Uterus (tissue), 4 donors: ENCODE measurements at places on chromosomes 7 and 10. TPM values are rescaled to one million over a fixed set of nuclear protein-coding genes. Genes with fewer than 3 reads are reported as not detected.

- no peaks in the 10 kb centered on the region for H3K36me3 ChIP-seq
- H3K4me3 ChIP-seq = no peak overlapping the region
- DNase-seq = no peak
- no peaks in the 10 kb centered on the region for H3K4me1 ChIP-seq
These were observed 17.7 kb upstream of the ZNRF2 start for GRCh38 chr7:30266686-30267085.

GRCh38 chr10:14585287-14586193 lies 189.2 kb downstream of the FAM107B start:
- H3K27me3 ChIP-seq = no peaks in the 10 kb centered on the region
- no peak for DNase-seq
- no peaks in the 10 kb centered on the region for H3K36me3 ChIP-seq
- H3K27ac ChIP-seq = no peak overlapping the region
- no peak overlapping the region for H3K4me3 ChIP-seq
- no peaks in the 10 kb centered on the region for H3K4me1 ChIP-seq

DNA sequence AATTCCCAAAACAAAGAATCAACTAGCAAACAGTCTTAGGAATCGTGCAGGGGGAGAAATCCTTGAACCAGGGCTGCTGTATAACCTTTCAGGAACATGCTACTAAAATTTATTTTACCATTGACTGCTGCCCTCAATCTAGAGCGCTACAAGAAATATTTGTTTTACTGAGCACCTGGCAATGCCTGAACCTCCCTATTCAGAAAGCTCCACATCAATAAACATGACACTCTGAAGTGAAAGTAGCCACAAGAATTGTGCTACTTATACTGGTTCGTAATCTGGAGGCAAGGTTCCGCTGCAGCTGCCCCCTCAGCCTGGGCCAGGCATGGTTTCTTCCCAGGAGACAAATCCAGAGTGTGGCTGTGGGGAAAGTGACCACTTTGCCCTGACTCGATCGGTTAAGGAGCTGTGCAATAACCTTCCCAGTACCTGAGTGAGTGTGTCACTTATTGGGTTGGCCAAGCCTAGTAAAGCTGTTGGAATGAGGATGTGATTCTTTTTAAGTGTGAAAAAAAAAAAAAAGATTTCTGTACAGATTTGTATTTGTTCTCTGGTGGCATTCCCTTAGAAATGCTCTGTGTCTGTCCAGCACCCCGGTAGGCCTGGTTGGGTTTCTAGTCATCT lies 7.7 kb downstream of the VWA2 start:
- H3K4me3 ChIP-seq = no peak overlapping the region
- H3K36me3 ChIP-seq = no peaks in the 10 kb centered on the region
- no peaks in the 10 kb centered on the region for H3K27me3 ChIP-seq
- no peak for DNase-seq

- no peak for DNase-seq
- H3K27ac ChIP-seq = no peak overlapping the region
- H3K36me3 ChIP-seq = no peaks in the 10 kb centered on the region
- no peak overlapping the region for H3K4me3 ChIP-seq
- H3K27me3 ChIP-seq = no peaks in the 10 kb centered on the region
These were observed 51.5 kb upstream of the OSBPL3 start for GRCh38 chr7:25031432-25031831.

GRCh38 chr7:44963364-44964290 lies 15.2 kb downstream of the MYO1G start:
- H3K27ac ChIP-seq = no peak overlapping the region
- no peak overlapping the region for H3K4me3 ChIP-seq
- no peaks in the 10 kb centered on the region for H3K27me3 ChIP-seq
- no peak for DNase-seq

DNA sequence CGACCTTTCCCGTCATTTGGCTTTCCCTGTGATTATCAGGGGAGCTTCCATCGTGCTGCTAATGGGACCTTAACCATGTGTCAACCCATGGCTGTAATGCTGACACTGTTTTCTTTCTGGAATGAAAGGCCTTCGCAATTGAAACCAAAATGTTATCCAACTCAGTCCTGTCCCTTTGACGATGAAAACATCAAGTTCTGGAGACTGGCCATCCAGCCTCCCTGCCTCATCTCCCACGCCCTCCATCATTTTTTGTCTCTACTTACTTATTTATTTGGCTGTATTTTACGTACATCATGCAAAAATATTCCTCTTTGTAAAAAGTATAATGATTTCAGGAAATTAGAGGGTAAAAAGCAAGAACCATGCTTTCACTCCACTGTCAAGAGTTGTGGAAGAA lies 69.8 kb downstream of the EGFR start:
- H3K27me3 ChIP-seq = no peaks in the 10 kb centered on the region
- no peaks in the 10 kb centered on the region for H3K36me3 ChIP-seq
- H3K27ac ChIP-seq = peak overlapping the region; percentile 70
- no peak overlapping the region for H3K4me3 ChIP-seq
- H3K4me1 ChIP-seq = peaks cover 9% of the 10 kb centered on the region

GRCh38 chr10:110504111-110504735 lies 6.5 kb downstream of the DUSP5 start:
- H3K36me3 ChIP-seq = no peaks in the 10 kb centered on the region
- H3K27me3 ChIP-seq = no peaks in the 10 kb centered on the region
- peak; percentile 54 for DNase-seq
- peak overlapping the region; percentile 97 for H3K27ac ChIP-seq

- no peak overlapping the region for H3K4me3 ChIP-seq
- H3K27ac ChIP-seq = no peak overlapping the region
- no peak for DNase-seq
- no peaks in the 10 kb centered on the region for H3K36me3 ChIP-seq
These were observed 568.1 kb upstream of the MKI67 start for GRCh38 chr10:128694168-128694850.

DNA sequence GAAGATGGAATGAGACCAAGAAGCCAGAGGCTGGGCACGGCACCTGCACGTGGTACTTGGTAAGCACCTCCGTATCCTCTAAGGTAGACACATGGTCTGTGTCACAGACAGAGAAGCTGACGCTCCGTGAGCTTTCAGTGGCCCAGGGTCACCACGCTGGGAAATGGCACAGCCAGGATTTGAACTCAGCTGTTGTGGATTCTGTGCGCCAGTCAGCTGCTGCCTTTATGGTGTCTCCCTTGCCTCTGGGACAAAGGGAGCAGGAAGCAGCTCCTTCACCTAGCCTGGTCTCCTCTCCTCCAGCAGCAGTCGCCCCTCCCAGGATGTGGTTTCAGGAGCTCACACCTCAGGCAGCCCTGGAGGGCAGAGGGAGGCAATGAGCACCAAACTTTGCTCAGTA lies 110.8 kb downstream of the ARHGAP22 start:
- no peaks in the 10 kb centered on the region for H3K36me3 ChIP-seq
- H3K4me1 ChIP-seq = no peaks in the 10 kb centered on the region
- H3K27me3 ChIP-seq = no peaks in the 10 kb centered on the region
- no peak overlapping the region for H3K4me3 ChIP-seq
- DNase-seq = no peak

DNA sequence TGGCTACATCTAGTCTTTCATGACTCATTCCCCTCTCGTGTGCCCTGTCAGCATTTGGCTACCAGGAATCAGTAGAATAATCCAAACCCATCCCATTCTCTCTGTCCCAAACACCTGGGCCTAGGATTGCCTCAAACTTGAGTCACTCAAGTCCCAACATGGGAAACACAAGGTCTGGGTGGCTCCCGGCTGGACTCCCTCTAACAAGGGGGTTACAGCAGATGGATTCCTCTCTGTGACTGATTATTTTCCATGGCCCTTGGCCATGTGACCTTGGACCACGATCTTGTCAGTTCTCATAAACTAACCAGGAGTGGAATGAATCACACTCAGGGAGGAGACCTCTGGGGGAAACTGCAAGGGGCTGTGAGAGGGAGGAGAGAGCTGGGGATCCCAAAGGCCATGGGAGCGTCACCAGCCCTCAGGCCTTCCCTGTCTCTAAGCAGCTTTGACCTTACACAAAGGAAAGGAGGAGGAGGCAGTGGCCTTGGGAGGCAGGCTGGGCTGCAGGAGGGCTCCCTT lies 533.1 kb downstream of the KCNMA1 start:
- peak; percentile 86 for DNase-seq
- H3K27ac ChIP-seq = peak overlapping the region; percentile 59
- H3K36me3 ChIP-seq = no peaks in the 10 kb centered on the region

DNA sequence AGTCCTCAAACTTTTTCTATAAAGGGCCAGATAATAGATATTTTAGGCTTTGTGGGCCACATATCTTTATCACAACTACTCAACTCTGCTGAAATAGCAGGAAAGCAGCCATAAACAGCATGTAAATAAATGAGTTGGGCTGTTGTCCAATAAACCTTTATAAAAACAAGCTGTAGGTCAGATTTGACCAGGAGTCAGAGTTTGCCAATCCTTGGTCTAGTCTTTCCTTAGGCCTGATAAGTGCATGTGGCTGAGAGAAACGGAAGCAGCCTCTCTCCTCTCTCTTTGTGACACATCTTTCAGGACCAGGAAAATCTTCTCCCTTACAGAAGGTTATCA lies 724.5 kb downstream of the GRID1 start:
- peak overlapping the region; percentile 22 for H3K27ac ChIP-seq
- H3K27me3 ChIP-seq = no peaks in the 10 kb centered on the region
- H3K4me3 ChIP-seq = no peak overlapping the region
- H3K4me1 ChIP-seq = peaks cover 8% of the 10 kb centered on the region
- DNase-seq = no peak
- H3K36me3 ChIP-seq = no peaks in the 10 kb centered on the region

- H3K36me3 ChIP-seq = no peaks in the 10 kb centered on the region
- H3K27ac ChIP-seq = no peak overlapping the region
- peaks cover 31% of the 10 kb centered on the region for H3K27me3 ChIP-seq
- no peak overlapping the region for H3K4me3 ChIP-seq
These were observed 80.8 kb downstream of the PAX2 start for GRCh38 chr10:100826031-100826651.

DNA sequence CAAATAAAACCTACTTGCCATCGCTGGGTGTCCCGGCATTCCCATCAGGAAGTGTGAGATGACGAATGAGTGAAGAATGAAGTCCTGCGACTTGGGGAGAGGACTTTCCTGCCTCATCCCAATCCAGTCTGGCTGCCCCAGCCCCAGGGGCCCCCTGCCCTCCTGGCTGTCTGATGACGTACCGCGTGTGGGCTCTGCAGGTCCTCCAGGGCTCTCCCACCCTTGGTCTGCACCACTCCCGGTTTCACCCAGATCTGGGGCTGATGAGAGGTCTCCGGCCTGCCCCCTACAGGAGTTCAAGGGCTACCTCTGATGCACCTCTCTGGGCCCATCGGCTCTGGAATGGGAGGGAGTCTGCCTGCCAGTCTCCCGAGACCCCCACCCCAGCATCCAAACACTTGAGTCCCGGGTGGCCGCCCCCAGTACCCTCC lies 9.8 kb downstream of the ATP6V1F start:
- no peaks in the 10 kb centered on the region for H3K36me3 ChIP-seq
- DNase-seq = no peak
- H3K27me3 ChIP-seq = no peaks in the 10 kb centered on the region
- no peak overlapping the region for H3K27ac ChIP-seq
- H3K4me3 ChIP-seq = no peak overlapping the region
- no peaks in the 10 kb centered on the region for H3K4me1 ChIP-seq

DNA sequence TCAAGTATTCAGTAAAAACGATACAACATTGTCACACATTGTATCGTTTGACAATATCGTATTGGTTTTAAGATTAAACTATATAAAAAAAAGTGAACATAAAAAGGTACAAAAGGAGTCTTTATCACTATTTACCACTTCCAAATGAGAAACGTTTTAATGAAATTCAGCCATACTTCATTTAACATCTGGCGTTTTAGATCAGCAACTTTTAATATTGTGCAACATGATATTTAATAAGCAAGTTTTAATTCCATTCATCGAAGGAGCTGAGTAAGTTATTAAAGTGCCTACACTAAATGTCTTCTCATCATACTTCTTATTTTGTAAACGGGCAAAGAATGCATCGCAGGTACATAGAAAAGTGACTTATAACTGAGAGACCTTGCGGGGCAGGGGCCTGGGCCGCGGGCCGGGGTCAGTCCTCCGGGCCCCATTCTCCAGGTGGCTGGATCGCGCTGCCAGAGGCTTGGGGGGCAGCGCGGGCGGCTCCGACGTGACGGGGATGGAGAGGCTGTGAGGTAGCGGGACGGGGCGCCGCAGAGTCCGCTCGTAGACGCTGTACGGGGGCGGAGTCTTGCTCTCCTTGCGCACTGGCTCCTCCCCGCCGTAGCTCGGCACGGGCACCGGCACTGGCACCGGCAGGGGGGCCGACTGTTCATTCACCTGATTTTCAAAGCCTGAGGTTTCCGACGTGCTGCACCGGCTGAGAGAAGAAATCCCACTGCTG lies 165.8 kb upstream of the IMMP2L start:
- DNase-seq = no peak
- no peaks in the 10 kb centered on the region for H3K4me1 ChIP-seq
- no peaks in the 10 kb centered on the region for H3K36me3 ChIP-seq
- H3K4me3 ChIP-seq = no peak overlapping the region
- no peaks in the 10 kb centered on the region for H3K27me3 ChIP-seq

- no peak for DNase-seq
- H3K27me3 ChIP-seq = no peaks in the 10 kb centered on the region
- no peak overlapping the region for H3K4me3 ChIP-seq
- no peaks in the 10 kb centered on the region for H3K4me1 ChIP-seq
These were observed 35.8 kb downstream of the DNAJB6 start for GRCh38 chr7:157372300-157373232.

DNA sequence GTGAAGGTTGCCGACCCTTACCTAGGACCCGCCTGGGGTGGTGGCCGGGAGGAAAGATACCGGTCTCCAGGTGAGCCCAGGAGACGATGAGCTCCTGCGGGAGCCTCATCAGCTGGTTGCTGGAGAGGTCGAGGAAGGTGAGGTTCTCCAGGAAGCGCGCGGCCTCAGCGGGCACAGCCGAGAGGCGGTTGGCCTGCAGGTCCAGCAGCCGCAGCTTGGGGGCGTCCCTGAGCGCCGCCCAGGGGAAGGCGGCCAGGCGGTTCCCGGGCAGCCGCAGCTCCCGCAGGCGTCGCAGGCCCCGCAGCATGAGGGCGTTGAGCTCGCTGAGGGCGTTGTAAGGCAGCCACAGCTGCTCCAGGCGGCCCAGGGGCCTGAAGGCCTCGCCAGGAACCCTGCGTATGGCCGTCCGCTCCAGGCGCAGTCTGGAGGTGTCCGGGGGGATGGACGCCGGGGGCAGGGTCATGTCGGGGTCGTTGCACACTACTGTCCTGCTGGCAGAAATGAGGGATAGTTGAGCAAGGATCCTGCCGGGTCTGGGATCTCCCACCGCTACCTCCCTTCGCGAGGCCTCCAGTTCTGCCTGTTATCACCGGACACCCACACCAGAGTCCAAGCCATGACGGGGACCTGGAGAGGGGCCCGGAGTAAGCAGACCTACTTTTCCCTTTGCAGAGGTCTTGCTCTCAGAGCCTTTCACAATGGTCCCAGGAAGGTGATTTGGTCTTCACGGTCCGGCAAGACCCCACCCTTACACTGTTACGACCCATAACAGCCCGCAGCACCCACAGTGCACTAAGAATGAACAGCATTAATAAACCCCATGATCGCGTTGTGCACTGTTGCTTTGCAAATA lies 3.9 kb downstream of the LRIT1 start:
- no peaks in the 10 kb centered on the region for H3K36me3 ChIP-seq
- H3K27ac ChIP-seq = no peak overlapping the region
- no peaks in the 10 kb centered on the region for H3K4me1 ChIP-seq
- DNase-seq = no peak
- H3K27me3 ChIP-seq = no peaks in the 10 kb centered on the region
- no peak overlapping the region for H3K4me3 ChIP-seq

WIPF3 gene
- 0.77 TPM for total RNA-seq

GRID2IP gene
- not detected for total RNA-seq

HPSE2 gene
- 7.0 TPM for total RNA-seq

CPXM2 gene
- 48.2 TPM for total RNA-seq

DRGX gene
- not detected for total RNA-seq
